Activated naive CD4-positive, alpha-beta T cell treated with anti-CD3 and anti-CD28 coated beads, Interleukin-2, amount 10 ng/mL, durations not matched to agents 5 hours and 36 hours (primary cell): ENCODE measurements at places on chromosomes 1 and 21. TPM values are rescaled to one million over a fixed set of nuclear protein-coding genes. Genes with fewer than 3 reads are reported as not detected.

MR1 gene
- total RNA-seq, result 31.6 TPM

CHRNB2 gene
- total RNA-seq, result not detected

ARTN gene
- 0.53 TPM for total RNA-seq

LEFTY2 gene
- not detected for total RNA-seq

GNAT2 gene
- not detected for total RNA-seq

AMY2A gene
- not detected for total RNA-seq

TENT5C gene
- total RNA-seq, result 24.2 TPM

CYP4B1 gene
- not detected for total RNA-seq

TCHH gene
- total RNA-seq, result not detected

AMY1B gene
- not detected for total RNA-seq

PHC2 gene
- total RNA-seq, result 42.3 TPM

OR14I1 gene
- total RNA-seq, result not detected

RGS18 gene
- not detected for total RNA-seq

NPL gene
- 2.5 TPM for total RNA-seq

OR2T11 gene
- not detected for total RNA-seq

CD1B gene
- not detected for total RNA-seq

KIF26B gene
- not detected for total RNA-seq

LCE2A gene
- total RNA-seq, result not detected

GPR25 gene
- total RNA-seq, result not detected

RHOU gene
- total RNA-seq, result 8.0 TPM

CYP4A11 gene
- total RNA-seq, result not detected

DDAH1 gene
- total RNA-seq, result not detected

BRDT gene
- not detected for total RNA-seq

OR2T27 gene
- not detected for total RNA-seq

TFAP2E gene
- total RNA-seq, result 0.58 TPM

ENSA gene
- total RNA-seq, result 189 TPM

CYP4Z1 gene
- total RNA-seq, result not detected

TMEM82 gene
- not detected for total RNA-seq

WNT4 gene
- total RNA-seq, result not detected

MARK1 gene
- total RNA-seq, result not detected

SLC9C2 gene
- not detected for total RNA-seq

LRRC38 gene
- total RNA-seq, result not detected

NECTIN4 gene
- total RNA-seq, result not detected

URB2 gene
- total RNA-seq, result 11.6 TPM

CCDC190 gene
- total RNA-seq, result not detected

ZNF683 gene
- total RNA-seq, result 0.31 TPM

CFAP45 gene
- 0.76 TPM for total RNA-seq

ATP1A4 gene
- not detected for total RNA-seq

CELF3 gene
- total RNA-seq, result not detected

CENPF gene
- total RNA-seq, result 134 TPM

TNFAIP8L2 gene
- total RNA-seq, result 41.8 TPM
